ENCODE measurements at places on chromosomes 4 and X. TPM values are rescaled to one million over a fixed set of nuclear protein-coding genes. Genes with fewer than 3 reads are reported as not detected.

XKRX gene
- total RNA-seq = 8.4 TPM

TEX13C gene
- total RNA-seq = not detected

FHIP1A gene
- total RNA-seq = 18.4 TPM

RHOH gene
- total RNA-seq = 8.8 TPM

PNCK gene
- 0.72 TPM for total RNA-seq

IL1RAPL1 gene
- total RNA-seq = not detected

H2BW2 gene
- total RNA-seq = not detected

PABPC4L gene
- total RNA-seq = 0.98 TPM

ATP8A1 gene
- 79.3 TPM for total RNA-seq

CYTL1 gene
- total RNA-seq = 11.5 TPM

TAPT1 gene
- 66.5 TPM for total RNA-seq

CC2D2A gene
- total RNA-seq = 15.5 TPM

ARR3 gene
- not detected for total RNA-seq

TLR8 gene
- total RNA-seq = 17.8 TPM

SMARCA5 gene
- 61.5 TPM for total RNA-seq

ADH1B gene
- total RNA-seq = 744 TPM

TCEAL2 gene
- total RNA-seq = 5.4 TPM

SEC24D gene
- 48.1 TPM for total RNA-seq

MAGEA11 gene
- not detected for total RNA-seq

ALB gene
- total RNA-seq = 2.9 TPM

ADGRA3 gene
- 18.5 TPM for total RNA-seq

UGT2B10 gene
- not detected for total RNA-seq

CSAG3 gene
- not detected for total RNA-seq

FGG gene
- total RNA-seq = 515 TPM

ZAR1 gene
- total RNA-seq = 0.55 TPM

SLC25A43 gene
- 13.5 TPM for total RNA-seq

TCP11X2 gene
- not detected for total RNA-seq

PAGE4 gene
- not detected for total RNA-seq

BANK1 gene
- total RNA-seq = 12.6 TPM

EPGN gene
- 2.8 TPM for total RNA-seq

NAP1L2 gene
- 2.6 TPM for total RNA-seq

ELK1 gene
- total RNA-seq = 29.2 TPM

TLR2 gene
- total RNA-seq = 94.0 TPM

IL21 gene
- total RNA-seq = not detected

CT45A5 gene
- 1.2 TPM for total RNA-seq

All from upper lobe of right lung (tissue), 1 donor.